ENCODE measurements at places on chromosomes 4 and X.

DNA sequence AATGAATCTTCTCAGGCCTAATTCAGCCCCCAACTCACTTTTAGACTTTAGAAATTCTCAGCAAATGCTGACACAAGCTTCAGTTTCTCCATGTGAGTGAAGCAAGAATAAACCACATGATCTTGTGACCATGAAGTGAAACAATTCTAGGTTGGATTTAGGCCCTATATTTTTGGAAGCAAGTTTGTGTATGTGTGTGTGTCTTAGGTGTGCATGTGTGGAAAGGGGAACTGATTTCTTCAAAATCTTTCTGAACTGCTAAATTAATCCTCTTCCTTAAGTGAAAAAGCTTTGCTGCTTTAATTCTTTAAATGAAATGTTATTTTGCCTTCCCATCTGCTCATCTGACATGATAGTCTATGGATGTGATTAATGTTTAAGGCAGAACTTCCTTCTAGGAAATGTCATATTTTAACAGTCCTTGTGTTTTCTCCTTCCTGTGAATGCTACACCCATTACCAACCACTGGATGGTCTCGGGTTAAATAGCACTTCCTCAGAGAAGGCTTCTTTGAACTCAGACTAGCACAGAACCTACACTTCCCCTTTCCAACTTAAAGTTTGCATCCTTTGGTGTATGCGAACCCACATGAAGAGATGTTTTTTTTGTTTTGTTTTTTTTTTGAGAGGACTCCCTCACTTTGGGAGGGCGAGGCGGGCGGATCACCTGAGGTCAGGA is 1.2 kb upstream of the TMEM144 start:
- no peak for DNase-seq

DNA sequence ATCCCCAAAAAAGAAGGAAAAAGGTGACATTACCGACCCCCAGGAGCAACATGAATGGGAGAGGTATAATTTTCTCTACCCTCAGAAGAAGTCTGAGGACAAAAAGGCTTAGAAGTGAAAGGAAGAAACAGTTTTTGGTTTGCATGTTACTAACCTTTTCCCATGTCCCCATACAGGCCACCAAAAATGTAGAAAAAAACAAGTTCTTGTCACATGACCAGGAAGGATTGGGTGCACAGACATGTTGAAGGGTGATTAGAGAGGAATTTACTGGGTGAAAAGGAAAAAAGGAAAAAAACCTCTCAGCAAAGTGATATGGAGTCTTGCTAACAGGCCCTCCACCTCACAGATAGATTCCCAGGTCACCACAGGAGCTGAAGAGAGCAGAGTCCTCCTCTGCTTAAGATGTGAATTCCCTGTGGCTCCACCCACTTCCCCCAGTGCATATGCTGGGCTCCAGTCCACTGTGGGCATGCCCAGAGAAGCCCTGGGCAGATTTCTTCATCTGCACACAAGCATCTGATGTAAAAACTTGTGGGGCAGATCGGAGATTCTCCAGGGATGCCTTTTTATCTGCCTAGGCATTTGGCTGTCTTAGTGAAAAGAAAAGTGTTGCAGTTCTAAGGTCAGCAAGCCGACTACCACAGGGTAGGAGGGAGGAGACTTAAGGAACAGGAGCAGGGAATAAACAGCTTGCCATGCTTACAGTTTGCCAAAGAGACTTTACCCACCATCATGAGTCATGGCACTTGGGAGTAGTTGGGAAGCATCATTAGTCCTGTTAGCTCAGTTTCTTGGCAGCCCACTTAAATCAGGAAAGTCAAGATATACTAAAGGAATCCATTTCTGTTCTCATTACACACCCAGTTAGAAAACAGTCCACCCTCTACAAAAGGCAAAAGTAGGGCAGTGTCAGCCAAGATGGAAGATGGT is 25.0 kb upstream of the PASD1 start:
- no peak for DNase-seq

DNA sequence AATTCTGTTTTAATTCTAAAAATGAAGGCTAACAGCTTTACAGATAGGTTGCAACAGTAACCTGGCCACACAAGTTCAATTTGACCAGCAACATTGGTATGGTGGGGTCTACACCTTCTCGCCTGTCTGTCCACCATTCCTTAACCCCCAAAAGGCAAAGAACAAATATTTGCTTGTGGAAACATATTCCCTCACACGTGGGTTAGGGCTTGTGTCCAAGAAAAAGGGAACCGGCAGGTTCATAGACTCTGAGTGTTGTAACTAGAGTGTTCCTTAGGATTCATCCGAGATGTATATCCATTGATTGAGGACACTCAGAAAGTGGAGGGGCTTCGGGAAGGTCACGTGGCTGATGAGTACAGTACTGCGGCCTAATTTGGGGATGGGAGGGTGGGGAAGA is 54.1 kb downstream of the C4orf51 start:
- DNase-seq = peak; percentile 65

DNA sequence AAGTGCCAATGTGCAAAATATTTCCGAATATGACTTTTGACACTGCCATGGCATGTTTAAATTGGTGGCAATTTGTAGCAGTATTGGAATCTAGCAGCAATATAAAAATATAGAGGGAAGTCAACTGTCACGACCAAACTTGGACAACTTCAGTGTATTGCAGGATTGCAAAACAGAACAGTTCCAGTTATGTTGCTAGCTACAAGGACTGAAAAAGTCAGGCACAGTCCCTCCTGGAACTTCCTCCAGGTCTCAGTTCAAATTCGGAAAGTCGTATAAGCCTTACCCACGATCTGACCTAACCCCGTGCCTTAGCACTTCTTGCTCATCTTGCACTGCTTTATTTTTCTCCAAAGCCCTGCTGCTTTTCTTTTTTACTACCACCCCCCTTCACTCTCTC is 390.0 kb upstream of the GALNT7 start:
- no peak for DNase-seq

GRCh38 chr4:25031077-25031621 is 403 bp upstream of the LGI2 start:
- peak; percentile 60 for DNase-seq

GRCh38 chrX:133611676-133612075 is 196.4 kb upstream of the GPC4 start:
- no peak for DNase-seq

DNA sequence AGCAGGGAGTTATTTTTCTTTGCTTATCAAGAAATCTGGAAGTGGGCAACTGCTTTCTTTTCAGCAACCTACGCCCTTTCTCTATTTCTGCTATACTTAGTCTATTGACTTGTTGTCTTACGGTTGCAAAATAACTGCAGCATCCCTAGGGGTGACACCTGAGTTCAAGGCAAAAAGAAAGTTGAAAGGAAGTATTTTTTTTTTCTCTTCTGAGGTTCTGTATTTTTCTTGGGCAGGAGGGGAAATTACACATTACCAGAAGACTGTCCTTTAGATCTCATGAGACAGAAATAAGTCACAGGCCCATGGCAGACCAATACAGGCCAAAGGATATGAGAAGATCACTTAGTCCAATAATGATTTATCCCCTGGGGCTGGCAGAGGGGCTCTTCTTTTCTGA is 204.7 kb upstream of the CASK start:
- no peak for DNase-seq

DNA sequence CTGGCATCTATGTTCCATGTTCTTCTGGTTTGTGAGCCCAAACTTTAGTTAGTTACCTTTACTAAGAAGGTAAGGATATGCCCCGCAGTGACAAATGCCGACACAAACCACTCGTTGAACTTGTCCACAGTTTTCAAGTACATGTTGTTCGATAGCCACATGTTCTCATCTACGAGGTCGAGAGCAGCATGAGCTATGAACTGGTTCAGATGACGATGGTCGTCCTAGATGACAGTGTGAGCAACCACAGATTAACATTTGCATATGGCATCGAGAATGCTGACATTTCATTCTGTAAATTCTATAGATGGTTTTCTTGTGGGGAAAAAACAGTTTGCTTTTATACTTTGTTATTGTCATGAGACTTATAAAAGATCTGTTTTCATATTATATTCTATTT is 18.0 kb downstream of the TRAPPC2 start:
- DNase-seq = no peak

All from astrocyte of the hippocampus (primary cell).